Caki2 (cell line): ENCODE measurements at places on chromosomes 6 and 20.

DNA sequence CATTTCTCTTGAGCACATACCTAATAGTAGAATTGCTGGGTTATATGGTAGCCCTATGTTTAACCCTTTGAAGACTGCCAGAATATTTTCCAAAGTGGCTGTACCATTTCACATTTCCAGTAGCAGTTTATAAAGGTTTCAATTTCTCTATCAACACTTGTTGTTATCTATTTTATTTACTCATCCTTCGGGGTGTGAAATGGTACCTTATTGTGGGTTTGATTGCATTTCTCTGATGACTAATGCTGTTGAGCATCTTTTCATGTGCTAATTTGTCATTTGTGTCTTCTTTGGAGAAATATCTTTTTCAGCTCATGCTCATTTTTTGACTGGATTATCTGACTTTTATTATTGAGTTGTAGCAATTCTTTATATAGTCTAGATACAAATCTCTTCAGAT lies 5.4 kb downstream of the ENPP4 start:
- no peak for DNase-seq

- no peak for DNase-seq
Measured at GRCh38 chr20:43925801-43926200, 11.1 kb downstream of the TOX2 start.

GRCh38 chr6:106199998-106200397 lies 113.9 kb downstream of the PRDM1 start:
- no peak for DNase-seq

DNA sequence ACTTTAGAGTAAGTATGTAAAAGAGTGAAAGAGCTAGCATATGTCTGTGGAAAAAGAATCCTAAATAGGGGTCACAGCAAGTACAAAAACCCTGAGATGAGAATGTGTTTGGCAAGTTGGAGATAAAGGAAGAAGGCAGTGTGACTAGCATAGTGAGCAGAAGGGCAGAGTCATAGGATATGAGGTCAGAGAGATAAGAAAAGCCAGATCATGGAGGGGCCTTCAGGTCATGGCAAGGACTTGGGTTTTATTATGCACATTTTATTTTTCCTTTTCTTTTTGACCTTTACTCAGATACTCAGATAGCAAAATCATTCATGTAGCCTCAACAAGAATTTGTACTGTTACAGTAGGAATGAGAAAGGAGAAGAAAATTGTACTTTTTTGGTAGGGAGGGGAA lies 138.0 kb downstream of the GJA1 start:
- DNase-seq, result no peak

DNA sequence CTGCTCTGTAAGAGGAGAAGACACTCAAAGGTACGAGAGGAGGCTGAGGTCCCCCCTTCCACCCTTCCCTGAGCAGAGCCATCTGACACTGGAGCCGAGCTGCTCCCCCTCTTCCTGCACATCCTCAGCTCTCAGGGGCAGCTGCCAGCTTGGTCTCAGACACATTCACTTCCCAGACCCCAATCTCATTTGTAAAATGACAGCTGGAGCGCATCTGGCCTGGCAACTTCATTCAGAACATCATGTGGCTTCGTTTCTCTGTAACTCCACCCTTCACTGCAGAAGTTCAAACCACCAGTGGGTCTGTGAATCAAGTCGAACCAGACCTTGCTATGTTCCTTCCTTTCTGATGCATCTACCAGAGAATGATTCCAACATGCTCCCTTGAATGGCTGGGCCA lies 145.6 kb upstream of the CDH4 start:
- DNase-seq, result no peak
